ENCODE measurements at places on chromosomes 7 and 10.

GRCh38 chr10:99869581-99870122 lies 87.2 kb downstream of the ABCC2 start:
- no peak for DNase-seq

GRCh38 chr7:157479326-157479725 lies 142.5 kb downstream of the DNAJB6 start:
- DNase-seq = no peak

DNA sequence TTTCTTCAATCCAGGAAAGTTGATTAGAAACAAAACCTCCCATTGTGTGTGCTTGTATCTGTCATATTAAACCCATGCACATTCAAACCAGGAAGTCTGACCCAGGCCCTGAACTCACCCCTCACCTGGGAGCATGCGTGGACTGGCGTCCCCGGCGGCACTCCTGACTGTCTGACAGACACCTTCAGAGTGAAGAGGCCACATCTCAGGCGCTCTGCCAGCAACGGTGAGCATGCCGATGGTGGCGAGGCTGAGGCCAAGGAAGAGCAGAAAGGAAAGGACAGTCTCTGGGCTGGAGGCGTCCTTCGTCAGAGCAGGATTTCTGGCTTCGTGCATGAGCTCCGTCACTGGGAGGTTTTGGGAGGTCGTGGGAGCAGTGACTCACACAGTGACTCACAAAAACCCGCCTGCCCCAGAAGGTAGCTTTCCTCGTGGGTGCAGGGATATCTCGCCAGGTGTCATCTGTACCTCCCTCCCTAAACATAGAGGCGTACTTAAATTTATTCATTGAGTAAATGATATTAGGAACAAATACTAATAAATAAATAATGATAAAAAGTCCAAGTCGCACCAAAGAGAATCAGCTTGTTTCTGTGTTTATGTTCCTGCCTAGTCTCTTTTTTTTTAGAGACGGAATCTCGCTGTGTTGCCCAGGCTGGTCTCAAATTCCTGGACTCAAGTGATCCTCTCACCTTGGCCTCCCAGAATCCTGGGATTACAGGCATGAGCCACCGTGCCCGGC lies 13.5 kb downstream of the IQCE start:
- DNase-seq = no peak

GRCh38 chr10:101136007-101136707 lies 5.1 kb downstream of the TLX1 start:
- DNase-seq = peak; percentile 23

GRCh38 chr10:67261300-67261797 lies 335.5 kb downstream of the LRRTM3 start:
- no peak for DNase-seq

- DNase-seq = peak; percentile 19
Observed at GRCh38 chr10:84424731-84425167, 96.4 kb downstream of the CCSER2 start.

DNA sequence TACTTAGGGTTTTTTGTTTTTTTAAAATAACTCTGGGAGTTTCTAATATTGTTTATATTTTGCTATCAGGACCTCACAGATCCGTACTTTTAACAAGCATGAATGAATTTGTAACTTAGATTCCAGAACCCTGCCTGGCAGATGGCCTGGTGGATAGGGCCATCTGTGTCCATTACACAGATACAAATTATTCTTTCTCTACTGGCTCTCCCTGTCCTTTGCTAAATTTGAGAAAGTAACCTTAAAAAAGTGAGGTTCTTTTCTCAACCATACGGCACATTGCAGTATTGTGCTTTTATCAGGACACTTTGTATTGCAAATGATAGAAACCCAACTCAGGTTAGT lies 26.6 kb downstream of the LCOR start:
- DNase-seq = peak; percentile 39

- DNase-seq = peak; percentile 81
Observed at GRCh38 chr10:91163269-91163868, 57.1 kb upstream of the PCGF5 start.

DNA sequence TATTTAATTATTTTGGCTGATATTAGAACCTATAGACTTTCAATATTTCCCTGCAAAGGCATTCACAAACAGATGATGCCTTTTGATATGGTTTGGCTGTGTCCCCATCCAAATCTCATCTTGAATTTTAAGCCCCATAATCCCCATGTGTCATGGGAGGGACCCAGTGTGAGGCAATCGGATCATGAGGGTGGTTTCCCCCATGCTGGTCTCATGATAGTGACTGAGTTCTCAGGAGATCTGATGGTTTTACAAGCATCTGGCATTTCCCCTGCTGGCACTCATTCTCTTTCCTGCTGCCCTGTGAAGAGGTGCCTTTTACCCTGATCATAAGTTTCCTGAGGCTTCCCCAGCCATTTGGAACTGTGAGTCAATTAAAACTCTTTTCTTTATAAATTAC lies 9.3 kb upstream of the PNLIPRP3 start:
- DNase-seq = no peak

DNA sequence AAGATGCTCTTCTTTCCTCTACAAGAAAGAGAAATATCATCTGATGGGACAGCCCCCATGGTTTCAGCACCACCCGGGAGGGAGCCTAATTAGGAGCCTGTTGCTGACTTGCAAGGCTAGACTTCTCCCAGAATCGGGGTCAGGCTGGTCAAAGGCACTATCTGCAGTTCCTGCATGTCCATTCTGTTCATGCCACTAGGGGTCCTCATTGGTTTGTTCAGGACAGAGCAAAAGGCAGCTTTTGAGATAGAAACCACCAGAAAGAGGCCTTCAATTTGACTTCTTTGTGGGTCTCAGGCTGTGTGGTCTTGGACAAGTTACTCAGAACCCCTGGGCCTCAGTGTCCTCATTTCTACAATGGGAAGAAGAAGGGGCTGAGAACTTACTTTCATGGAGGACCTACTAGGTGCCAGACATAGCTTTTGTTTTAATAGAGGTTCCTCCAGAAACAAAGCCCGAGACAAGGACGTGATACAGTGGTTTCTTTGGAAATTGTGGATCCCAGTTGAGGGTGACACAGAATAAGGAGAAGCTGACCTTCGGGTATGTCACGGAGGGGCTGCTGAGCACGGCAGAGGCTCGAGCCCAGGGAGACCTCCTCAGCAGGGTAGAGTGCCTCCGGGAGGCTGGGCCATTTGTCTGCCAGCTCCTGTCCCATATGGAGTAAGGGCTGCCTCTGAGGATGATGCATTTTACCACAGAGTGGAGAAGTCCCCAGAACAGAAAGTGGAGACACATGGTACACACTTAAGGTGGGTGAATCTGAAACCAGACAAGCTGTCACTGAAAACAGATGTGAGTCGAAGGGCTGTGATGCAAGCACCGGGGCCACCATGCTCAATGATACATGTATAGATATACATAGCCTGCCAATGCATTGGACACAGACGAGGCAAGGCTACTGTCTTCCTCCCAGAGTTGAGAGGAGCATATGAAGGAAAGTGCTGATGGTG lies 33.1 kb upstream of the NEUROD6 start:
- peak; percentile 52 for DNase-seq

DNA sequence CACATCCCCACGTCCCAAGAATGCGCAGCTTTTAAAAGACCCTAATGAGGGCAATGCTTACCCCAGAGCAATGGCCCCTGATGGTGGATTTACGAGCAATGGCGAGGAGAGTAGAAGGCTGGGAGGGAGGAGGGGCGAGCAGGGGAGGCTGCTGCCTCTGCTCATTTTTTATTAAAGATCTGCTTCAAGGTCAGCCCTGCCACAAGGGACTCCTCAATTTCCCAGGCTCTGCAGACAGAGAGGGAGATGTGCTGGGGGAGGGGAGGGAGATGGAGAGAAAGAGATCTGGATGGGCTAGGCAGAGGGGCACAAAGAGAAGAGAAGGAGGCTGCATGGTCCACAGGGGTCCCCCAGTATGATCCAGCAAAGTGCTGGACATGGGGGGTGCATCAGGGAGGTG lies 7.8 kb upstream of the SRRM3 start:
- no peak for DNase-seq

DNA sequence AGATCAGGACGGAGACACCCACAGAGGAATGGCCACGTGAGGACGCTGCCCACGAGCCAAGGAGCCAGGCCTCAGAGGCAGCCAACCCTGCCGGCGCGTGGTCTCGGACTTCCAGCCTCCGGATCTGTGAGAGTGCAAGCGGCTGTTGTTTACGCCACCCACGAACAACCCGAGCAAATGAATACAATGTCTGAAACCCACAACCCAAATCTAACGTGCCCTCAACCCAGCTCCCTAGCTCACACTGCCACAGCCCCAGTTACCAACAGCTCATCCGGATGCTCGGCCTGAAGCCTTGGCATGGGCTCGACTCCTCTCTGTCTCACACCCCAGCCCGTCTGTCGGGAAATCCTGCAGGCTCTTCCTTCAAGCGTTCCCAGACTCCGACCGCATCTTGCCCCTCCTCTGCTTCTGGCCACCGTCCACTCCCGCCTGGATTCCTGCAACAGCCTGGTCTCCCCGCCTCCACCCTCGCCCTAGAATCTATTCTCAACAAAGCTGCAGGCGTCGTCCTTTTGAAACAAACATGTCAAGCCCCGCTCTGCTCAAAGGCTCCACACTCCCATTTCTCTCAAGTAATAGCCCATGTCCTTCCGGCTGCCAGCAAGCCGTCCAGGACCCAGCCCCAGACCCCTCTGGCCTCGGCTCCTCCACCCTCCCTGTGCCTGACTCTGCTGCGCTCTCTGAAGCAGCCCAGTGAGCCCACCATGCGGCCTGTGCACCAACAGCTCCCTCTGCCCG lies 35.3 kb downstream of the STK32C start:
- no peak for DNase-seq

DNA sequence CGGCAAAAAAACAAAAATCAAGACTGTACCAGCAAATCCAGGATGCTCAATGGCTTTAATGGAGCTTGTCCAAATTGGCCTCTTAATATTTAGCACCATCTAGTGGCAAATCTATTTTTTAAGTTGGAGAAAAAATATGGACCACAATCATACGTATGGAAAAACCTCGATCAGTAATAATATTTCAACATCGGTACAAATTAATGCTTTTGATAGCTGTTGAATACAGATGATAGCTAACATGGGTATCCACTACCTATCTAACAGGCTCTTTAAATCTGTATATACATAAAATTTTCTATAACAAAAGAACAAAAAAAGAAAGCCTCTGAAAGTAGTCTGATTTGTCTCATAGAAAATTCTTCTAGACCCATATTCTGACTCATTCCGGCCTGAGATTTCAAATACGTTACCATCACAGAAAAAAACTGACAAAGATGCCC lies 29.2 kb downstream of the COA1 start:
- peak; percentile 59 for DNase-seq

- DNase-seq = peak; percentile 11
Observed at GRCh38 chr10:12844811-12845483, 156.6 kb downstream of the CCDC3 start.

Data from SK-N-SH (cell line).